Activated T-cell treated with anti-CD3 and anti-CD28 coated beads, Interleukin-2, amount 50 U/mL, for 1 hour (primary cell): ENCODE measurements at places on chromosomes 6 and 20.

DNA sequence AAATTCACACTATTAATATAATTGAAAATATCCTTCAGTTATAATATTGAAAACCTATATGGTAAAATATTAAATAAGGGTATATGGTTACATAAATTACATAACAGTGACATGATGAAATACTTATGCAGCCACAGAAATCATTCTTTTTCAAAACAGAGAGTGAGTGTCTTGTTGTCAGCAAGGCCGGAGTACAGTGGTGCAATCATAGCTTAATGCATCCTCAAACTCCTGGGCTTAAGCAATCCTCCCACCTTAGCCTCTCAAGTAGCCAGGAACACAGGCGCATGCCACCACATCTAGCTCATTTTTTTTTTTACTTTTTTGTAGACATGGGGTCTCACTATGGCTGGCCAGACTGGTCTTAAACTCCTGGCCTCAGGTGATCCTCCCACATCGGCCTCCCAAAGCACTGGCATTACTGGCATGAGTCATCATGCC lies 40.4 kb downstream of the FAM8A1 start:
- DNase-seq: no peak

DNA sequence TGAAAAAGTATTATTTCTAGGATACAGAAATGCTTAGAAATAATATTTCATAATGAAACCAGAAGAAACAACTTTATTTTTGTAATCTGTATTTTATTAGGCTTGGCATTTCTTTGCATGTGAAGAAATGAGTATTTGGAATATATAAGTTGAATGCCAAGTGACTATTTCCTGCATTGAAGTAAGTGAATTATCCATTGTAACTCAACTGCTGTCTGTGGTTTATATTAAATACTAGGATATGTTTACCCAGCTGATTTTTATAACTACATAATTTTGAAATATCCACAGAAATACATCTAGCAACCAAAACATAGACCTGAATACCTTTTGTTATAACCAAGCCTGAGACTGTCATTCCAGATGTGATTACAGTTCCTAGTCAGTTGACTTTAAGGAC lies 207.6 kb downstream of the THBS2 start:
- DNase-seq: no peak

DNA sequence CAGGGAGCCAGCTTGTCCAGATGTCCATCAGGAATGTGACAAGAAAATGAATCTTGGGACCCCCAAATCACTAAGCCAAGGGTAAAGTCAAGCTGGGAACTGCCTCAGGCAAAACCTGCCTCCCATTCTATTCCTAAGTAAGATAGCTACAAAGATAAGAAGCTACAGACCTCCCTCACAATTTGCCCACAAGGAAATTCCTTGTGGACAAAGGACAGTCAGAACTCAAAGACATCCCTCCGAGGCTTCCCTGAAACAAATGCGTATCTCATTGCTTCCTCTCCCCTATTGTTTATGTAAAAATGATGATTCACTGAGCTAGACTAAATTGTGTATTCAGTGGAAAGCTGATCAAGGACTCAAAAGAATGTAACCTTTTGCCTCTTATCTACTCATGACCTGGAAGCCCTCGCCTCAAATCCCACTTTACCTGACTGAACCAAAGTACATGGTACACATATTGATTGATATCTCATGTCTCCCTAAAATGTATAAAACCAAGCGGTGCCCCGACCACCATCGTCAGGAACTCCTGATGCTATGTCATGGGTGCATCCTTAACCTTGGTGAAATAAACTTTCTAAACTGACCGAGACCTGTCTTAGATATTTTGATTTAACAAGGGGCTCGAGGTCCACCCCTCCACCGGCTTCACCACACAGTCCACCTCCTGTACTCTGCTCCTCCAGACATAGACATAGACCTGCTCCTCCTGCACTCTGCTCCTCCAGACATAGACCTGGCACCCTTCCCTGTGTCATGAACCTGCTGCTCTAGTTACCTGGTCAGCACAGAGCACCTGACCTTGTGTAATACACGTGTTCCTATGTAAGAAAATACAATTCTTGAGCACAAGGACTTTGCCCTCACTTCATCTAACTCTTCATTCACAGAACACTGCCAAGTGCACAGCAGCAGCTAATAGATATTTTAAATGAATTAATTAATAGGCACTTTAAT lies 81.4 kb downstream of the WDR27 start:
- no peak for DNase-seq

GRCh38 chr6:15990179-15990578 lies 138.7 kb upstream of the MYLIP start:
- no peak for DNase-seq

- DNase-seq: peak; percentile 27
Observed at GRCh38 chr6:4133941-4134838, 1.2 kb downstream of the ECI2 start.

GRCh38 chr20:20276811-20277530 lies 90.9 kb upstream of the INSM1 start:
- DNase-seq: no peak

DNA sequence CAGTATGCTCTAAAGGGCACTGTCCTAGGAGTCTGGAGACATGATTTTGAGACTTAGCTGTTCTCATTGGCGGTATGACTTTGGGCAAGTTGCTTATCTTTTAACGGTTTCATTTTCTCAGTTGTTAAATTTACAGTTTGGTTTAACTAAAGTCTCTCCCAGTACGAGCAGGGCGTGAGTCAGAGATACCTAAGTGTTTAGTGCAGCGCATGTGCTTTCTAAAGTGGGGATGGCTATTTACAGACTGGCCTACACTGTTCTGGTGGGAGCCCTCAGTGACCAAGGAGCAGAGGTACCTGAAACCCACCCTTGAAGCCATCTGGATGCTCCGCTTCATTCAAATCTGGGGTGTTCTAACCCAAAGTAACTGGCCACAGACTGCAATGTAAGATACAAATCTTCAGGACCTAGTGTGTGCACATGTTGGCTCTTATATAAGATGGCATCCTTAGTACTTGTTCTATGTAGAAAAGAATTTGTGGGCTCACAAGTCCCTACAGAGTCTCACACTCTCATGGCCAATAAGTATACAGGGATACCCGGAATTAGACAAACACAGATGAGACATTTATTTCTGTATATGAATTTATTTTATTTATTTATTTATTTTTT lies 10.7 kb downstream of the MSH5 start:
- no peak for DNase-seq

DNA sequence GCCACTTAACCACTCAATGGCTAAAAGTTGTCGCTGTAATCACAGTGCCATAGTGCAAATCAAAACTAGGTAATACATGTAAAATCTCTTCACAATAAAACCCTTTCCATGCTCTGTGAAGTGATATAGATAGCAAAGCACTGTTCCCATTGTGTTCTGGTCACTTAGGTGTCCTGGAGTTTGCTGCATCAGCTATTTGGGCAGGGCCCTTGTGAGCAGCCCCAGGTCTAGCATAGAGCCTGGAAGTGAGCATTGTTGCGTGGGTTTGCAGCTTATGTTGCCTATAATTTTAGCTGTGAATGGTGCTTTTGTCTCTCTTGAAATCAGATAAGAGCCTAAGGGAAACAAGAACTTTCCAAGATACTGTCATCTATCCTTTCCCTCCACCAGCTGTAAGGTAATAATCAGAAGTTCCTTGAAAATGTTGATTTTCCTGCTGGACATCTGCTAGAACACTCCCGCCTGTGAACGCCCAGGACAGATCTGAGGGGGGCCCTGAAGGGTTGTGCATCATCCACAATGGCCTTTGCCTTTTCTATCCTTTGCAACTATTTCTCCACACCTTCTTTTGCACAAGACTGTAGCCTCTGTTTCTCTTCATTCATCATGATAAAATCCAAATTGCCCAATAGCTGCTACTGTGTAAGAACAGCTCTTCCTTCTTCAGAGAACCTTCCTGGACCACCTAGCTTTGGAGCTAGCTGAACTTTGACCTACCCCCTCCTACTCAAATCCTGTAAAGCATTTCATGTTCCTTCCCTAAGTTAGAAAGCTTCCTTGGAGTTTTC lies 57.0 kb downstream of the TNFAIP3 start:
- DNase-seq: no peak

- no peak for DNase-seq
Observed at GRCh38 chr6:18055098-18055497, 67.4 kb downstream of the NHLRC1 start.

DNA sequence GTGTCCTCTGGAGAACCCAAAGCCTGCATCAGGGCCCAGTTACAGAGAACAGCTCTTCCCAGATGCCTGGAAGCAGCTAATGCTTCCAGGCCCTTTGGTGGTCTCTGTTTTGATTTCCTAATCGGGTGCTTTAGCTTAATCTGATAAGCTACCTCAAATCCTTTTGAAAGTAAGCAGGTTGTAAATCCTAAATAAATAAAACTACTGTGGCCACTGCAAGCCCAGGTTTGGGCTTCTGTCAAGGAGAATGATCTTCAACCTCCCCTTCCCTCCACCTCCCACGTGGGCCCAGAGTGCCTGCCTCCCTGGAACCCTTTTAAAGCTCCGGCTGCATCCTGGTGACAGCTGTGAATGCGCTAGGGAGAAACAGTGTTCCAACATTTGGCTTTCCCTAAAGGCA lies 25.2 kb upstream of the FYN start:
- DNase-seq: no peak

GRCh38 chr6:136014454-136015437 lies 163.2 kb downstream of the PDE7B start:
- DNase-seq: no peak

DNA sequence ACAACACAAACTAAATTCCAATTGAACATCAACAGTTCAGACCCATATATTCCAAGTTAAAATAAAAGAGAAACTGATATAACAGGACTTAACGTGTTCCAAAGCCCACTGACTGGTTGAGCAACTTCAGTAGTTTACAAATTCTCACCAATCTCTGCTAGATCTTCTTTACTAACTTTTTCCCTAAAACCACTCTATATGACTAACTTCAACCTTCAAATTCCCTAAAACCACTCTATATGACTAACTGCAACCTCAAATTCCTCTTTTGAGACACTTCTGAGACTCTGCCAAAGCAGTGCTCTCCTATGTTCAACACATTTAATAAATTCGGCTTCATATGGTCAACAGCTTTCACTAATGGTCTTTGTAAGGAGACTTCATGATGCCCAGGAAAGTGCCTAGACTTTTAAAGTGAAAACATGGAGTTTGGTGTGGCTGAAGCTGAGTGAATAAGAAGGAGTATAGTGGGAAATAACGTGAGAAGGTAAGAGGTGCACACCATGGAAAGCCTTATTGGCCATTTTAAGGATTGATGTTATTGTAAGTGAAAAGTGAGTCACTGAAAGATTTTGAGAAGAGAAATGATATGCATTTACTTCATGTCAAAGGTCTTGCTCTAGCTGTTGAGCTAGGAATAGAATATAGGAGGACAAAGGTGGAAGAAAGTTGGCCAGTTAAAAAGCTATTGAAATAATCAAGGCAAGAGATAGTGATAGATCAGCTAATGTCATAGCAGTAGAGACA lies 134.0 kb upstream of the HCRTR2 start:
- DNase-seq: no peak

- DNase-seq: no peak
Observed at GRCh38 chr6:81562169-81562568, 190.3 kb downstream of the TENT5A start.

DNA sequence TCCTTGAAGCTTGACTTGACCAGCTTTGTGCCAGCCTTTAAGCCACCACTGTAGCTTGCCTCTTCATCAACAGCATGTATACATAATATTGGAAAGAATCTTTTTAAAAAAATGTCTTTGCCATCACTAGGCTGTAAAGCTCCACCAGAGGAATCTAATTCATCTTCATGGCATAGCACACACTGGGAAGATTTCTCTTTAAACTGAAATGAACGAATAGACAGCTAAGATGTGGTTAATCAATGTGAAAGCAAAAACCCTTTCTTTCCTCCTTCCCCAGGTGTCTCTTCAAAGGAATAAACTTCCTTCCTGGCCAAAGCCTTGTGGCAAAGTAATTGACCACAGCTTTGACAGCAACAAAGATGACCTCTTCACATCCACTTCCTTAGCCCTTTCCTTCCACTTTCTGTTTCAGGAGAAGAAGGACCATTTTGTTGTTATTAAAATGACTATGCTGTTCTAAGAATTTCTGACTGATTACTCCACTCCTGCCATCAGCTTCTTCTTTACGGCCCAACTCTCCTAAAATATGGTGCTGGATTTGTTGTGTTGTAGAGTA lies 428.7 kb upstream of the SOX4 start:
- no peak for DNase-seq
